Activated CD4-positive, alpha-beta memory T cell treated with anti-CD3 and anti-CD28 coated beads for 36 hours (primary cell): ENCODE measurements at places on chromosomes 6 and 20.

DNA sequence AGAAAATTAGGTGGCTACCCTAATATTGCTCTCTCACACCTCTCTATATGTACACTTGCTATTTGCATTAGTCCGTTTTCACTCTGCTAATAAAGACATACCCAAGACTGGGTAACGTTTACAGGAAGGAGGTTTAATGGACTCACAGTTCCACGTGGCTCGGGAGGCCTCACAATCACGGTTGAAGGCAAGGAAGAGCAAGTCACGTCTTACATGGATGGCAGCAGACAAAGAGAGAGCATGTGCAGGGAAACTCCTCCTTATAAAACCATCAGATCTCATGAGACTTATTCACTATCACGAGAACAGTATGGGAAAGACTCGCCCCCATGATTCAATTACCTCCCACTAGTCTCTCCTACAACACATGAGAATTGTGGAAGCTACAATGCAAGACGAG lies 53.4 kb downstream of the EPM2A start:
- no peak for DNase-seq

GRCh38 chr6:163457637-163458561 lies 43.4 kb downstream of the QKI start:
- peak; percentile 17 for DNase-seq

GRCh38 chr20:53034899-53035298 lies 62.7 kb downstream of the TSHZ2 start:
- DNase-seq, result peak; percentile 49

GRCh38 chr6:124795643-124796463 lies 166.4 kb upstream of the RNF217 start:
- DNase-seq, result peak; percentile 9

GRCh38 chr20:4809707-4810106 lies 88.0 kb downstream of the PRND start:
- peak; percentile 35 for DNase-seq

GRCh38 chr6:33783781-33784520 lies 5.0 kb downstream of the LEMD2 start:
- DNase-seq, result no peak

- DNase-seq, result no peak
Observed at GRCh38 chr6:65545920-65546319, 161.1 kb downstream of the EYS start.

GRCh38 chr6:43544461-43544860 lies 27.6 kb downstream of the POLR1C start:
- no peak for DNase-seq

DNA sequence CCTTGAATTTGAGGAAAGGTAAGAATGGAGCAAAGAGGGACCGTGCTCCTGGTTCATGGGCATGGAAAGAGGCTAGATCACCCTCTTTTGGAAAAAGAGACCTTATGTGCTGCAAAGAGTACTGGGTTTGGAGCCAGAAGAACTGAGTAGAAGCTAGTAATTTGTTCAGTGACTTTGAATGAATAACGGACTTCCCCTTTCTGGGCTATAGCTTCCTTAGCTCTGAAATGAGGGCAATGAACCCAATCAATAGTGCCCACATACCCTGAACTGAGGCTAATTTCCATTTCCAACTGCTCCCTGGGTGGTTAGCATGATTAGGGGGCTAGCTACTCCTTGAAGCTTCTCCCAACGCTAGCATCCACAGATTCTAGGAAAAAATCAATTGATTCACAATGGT lies 121.4 kb downstream of the UNC5CL start:
- no peak for DNase-seq

GRCh38 chr6:13357551-13358075 lies 29.3 kb upstream of the TBC1D7 start:
- DNase-seq, result peak; percentile 21

- no peak for DNase-seq
Observed at GRCh38 chr20:64196309-64196708, 32.1 kb downstream of the MYT1 start.

- no peak for DNase-seq
Observed at GRCh38 chr6:152135755-152136448, 328.4 kb downstream of the ESR1 start.

- peak; percentile 50 for DNase-seq
Observed at GRCh38 chr6:138817799-138818198, 21.9 kb downstream of the ECT2L start.

- no peak for DNase-seq
Observed at GRCh38 chr20:774660-775057, 6.4 kb upstream of the SLC52A3 start.

GRCh38 chr20:17939622-17940223 lies 28.9 kb downstream of the SNX5 start:
- DNase-seq, result no peak

DNA sequence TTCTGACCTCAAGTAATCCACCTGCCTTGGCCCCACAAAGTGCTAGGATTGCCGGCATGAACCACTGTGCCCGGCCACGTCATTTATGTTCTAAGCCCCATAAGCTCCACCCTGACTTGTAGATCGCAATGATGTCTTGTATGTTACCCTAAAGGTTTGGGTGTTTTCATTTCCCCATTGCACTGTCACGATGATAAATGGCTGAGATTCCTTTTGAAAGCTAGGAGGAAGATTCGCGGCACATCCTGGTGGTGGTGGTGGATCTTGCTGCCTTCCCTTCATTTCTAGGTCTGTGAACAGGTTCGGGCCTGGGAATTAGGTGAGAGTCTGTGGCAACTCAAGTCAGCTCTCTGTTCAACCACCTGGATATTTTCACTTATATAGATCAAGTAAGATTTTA lies 28.3 kb downstream of the MUC22 start:
- no peak for DNase-seq

DNA sequence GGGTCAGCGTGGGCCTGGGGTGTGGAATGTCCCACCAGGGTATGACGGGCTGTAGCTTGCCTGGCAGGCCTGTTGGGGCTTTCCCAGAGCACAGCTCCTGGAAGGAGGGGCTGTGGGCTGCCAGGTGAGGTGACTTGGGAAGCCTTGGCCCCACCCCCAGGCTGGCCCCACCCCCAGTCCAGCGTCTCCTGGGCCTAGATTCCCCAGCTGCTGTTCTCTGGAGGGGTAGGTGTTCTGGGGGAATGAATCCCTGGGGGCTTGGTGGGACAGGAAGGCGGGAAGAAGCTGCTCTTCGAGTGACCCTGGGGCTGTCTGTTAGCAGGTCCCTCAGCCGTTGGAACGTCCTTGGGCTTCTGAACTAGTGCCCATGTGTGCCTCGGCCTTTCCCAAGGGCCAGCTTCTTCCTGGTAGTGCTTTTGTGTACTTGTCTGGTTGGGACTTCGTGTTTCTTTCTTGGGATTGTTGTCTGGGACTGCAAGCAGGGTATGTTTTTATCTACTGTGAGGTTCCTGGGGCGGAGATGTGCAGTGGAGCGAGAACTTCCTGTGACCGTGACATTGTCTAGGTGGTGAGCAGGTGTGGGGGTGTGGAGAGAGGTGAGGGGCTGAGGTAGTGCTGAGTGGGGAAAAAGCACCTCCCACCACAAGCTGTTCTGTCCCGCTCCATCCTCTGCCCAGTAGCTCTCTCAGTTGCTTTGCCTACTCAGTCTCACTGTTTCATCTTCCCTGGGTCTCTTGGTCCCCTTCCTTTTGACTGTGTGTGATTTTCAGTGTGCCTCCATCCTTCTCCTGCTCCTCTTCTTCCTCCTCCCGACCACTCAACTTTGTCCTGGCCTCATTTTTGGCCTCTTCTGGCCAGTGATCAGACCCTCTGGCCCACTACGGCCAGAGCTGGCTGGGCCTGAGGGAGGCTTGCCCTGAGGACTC lies 1.3 kb upstream of the DDR1 start:
- peak; percentile 37 for DNase-seq

DNA sequence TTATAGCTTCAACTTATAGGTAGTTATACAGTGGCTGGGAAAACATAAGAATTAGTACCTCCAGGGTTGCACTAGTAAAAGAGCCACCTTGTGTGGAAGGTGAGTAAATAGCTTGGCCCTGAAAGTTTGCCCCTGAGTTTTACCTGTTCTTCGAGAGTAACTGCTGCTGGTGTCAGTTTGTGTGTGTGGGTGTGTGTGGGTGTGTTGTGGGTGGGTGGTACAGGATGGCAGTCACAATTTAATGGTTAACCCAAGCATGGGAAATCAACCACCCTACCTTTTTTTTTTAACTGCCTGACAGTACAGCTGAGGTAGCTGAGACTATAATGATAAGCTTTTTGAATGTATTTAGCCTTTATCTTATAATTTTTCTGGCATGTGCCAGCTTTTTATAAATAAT lies 137.3 kb downstream of the STXBP5 start:
- no peak for DNase-seq

DNA sequence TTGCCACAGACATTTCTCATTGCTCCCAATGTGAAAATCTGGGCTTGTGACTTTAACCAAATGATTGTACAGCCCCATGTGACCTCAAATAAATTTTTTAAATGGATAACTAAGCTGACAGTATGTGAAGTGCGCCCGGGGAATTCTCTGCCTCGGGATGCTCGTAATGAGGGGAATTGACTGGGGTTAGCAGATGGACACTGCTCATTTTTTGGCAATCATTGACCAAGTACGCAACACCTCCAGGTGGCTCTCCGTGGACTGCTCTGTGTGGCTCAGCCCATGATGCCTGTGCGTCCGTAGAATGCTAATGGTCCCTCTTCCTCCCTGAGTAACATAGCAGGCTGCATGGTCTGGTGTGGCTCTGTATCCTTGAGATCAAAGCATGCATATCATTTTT lies 42.4 kb downstream of the FARS2 start:
- no peak for DNase-seq

DNA sequence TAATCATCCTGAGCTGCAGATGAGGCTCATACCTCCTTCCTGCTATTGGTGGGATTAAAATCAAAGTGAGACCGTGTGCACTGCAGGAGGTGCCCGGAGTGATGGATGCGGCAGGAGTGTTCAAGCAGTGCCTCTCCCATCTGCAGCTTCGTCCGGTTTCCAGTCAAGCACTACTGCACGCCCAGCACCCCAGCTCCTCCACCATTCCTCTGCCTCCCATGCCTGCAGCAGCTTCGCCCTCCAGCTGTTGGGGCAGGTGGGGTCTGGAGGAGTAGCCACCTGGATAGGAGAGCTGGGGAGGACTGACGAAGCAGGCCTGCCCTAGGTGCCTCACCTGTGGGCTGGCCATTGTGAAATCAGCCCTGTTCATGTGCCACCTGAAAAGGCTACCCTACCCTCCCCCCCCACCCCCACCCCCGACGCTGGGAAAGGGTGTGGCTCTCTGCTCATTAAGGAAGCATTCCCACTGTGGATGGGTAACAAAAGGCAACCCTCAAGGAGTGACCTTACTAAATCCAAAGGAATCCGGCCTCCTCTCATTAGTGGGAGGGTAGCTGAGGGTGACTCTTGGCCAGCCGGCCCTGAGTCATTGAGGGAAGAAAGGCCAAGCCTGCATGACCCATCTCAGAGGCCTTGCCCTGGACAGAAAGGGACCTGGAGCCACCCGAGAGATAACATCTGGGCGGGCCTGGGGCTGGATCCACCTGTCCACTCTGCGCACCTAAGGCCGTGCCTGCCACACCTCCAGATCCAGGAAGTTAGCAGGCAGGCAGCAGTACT lies 115.9 kb upstream of the ARMC2 start:
- no peak for DNase-seq

DNA sequence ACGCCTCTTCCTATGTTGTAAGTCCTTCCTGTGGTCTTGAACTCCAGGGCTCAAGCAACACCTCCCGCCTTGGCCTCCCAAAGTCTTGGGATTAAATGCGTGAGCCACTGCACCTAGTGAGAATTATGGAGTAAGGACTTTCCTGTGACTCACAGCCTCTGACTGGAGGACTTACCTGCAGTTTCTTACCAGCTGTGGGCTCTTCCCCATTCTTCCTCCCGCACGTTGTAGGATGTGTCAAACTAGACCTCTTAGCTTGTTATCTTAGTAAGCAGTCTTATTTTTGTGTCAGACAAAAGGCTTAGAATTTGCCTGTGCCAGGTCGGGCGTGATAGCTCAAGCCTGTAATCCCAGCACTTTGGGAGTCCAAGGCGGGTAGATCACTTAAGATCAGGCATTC lies 30.9 kb downstream of the BAK1 start:
- DNase-seq, result no peak

DNA sequence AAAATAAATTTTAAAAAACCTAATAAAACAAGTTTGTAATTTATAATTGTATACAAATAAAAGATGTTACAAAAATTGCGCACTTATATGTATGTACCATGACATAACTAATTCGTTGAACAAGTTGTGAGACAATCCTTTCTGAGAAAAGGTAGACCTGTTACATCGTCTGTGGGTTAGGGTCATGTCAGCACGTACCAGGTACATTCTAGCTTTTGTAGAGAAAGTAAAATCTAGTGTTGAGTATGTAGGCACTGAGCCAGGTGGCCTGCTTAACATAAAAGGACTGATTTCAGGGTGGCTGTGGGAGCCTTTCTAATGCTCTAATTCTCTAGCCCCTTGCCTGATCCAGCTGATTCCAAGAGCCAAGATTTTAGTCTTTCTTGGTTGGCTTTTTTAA lies 10.4 kb downstream of the RPL7L1 start:
- peak; percentile 37 for DNase-seq

DNA sequence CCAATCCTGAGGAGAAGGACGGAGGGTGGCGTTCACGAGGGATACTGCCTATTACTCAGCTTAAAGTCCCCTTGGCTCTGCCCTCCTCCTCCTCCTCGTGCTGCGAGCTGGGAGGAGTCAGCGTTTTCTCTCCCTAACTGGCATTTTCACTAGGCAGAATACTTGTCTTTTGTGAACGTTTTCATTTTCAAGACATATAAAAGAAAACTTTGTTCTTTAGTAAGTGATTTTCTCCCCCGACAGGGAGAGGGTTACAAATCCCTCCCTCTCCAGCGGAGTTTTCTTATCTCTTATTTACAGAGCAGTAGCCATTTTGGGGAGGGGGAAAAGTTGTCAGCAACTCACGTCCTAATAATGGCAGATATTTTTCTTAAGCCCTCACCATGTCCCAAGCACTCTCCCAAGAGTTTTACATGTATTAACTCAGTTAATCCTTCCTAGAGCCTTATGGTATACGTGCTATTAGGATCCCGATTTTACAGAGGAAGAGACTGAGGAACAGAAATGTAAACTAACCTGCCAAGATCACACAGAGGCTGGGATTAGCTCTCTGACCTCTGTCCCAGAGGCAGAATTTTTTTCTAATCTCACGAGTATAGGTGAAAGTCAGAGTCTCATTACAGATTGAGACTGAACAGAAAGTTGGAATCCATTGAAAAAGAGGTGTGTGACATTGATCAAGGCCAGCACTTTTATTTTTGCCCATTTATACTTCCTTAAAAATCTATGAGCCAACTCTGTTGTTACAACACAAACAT lies 30.0 kb upstream of the ZNF217 start:
- peak; percentile 59 for DNase-seq

DNA sequence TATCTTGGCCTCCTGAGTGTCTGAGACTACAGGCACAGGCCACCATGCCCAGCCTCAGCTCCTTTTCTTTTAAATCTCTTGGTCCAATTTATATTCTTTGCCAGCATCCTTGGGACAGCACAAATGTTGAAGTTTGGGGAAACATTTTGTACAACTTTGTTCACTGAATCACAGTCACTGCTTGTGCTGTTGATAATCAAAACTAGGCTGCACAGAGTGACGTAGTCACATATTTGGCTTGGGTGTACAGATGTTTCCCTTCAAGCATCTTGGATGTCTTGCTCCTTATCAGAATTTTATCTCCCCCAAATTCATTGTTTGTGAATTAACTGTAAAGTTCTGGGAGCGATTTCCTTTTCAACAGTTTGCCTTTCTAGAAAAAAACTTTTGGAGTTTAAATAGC lies 17.9 kb downstream of the CARMIL1 start:
- no peak for DNase-seq

GRCh38 chr20:43667341-43668132 lies 623 bp downstream of the MYBL2 start:
- peak; percentile 39 for DNase-seq
